ENCODE measurements at places on chromosomes 6 and 20.

DNA sequence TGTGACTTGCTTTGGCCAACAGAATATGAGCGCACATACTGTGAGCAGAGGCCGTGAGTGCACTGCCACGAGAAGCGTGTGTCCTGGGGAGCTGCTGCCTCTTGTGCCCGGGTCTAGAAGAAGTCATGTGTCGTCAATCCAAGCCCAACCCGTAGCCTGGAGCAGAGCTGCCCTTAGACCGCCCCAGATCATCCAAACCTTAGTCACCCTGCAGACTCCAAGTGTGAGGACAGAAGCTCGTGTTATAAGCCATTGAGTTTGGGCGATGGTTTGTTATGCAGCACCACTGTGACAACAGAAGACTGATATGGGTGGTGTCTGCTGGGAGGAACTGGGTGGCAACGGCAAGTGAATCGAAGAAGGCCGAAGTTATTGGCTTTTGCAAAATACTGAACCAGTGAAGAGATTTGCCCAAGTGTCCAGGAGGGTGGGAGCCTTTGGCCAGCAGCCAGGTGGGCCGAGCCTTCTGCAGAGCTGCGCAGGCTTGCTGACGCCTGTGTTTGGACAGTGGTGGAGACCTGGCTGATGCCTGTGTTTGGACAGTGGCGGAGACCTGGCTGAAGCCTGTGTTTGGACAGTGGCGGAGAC, 101.3 kb upstream of the SULF2 start:
- DNase-seq = no peak

DNA sequence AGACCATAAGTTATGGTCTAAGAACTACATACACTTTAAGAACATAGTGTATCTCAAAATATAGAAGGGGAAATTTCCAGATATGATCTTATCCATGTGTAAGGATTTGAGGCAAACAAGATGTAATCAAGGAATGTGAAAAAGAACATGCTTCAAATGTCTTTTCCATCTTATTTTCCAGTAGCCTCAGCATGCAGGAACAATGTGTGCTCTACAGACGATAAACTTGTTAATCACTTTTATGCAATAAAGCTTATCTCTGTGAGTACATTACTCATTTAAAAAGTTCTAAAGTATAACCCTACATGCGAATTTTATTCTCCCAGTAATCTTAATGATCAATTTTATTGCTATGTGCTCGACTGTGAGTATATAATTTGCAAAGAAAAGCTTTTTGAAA, 185.2 kb downstream of the ALDH8A1 start:
- DNase-seq = no peak

GRCh38 chr6:155483858-155484257, 28.2 kb upstream of the NOX3 start:
- no peak for DNase-seq

DNA sequence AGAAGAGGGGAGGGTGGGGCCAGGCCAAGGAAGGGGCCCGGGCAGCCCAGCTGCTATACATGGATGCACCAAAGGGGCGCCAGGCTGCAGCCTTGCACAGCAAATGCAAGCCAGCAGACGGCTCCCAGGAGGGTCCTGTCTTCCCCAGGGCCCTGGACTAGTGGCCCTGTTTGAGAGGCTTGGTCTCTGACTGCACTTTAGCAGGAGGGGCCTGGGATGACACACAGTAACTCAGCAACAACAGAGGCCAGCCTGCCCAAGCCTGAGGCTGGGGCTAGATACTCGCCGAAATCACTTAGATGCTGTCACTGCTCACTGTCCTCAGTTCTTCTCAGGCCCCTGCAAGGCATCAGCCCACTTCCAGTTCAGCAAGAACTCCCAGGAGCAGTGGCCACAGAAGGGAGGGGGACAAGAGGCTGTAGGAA, 73.5 kb downstream of the TRAM2 start:
- peak; percentile 44 for DNase-seq

GRCh38 chr6:113315879-113316278, 541.3 kb upstream of the MARCKS start:
- no peak for DNase-seq

DNA sequence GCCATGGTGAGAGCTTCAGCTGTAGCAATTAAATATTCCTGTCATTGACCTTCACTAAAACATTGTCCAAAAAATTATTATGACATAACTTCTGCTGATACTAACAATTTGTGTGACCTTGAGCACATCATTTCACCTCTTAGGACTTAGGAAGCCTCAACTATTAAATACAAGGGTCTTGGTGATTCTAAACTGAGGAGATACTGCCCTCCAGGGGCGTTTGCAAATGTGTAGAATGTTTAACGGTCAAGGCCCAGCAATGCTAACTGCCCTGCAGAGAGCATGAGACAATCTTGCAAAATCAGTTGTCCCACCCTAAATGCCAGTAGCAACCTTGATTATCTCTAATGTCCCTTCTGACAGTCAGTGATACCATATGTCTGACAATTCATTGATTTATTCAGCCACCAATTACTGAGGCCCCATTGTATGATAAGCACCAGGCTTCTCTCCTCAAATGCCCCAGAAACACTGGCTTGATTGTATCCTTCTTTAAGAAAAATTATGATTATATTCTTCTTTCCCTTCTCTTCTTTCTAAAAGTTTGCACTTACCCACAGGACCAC, 284.1 kb upstream of the PLN start:
- peak; percentile 56 for DNase-seq

- DNase-seq = peak; percentile 96
Observed at GRCh38 chr6:73653571-73654424, at the start of gene SLC17A5. SLC17A5 (minus strand) TSS chr6:73653992; CDS start chr6:73653886, 106 bp downstream.

- DNase-seq = peak; percentile 89
Observed at GRCh38 chr6:147506704-147507114, 1.8 kb upstream of the SAMD5 start.

- no peak for DNase-seq
Observed at GRCh38 chr20:19682249-19682648, 75.8 kb upstream of the RIN2 start.

- peak; percentile 46 for DNase-seq
Observed at GRCh38 chr20:63652192-63652980, 838 bp downstream of the STMN3 start.

GRCh38 chr20:22807646-22808244, 223.4 kb upstream of the FOXA2 start:
- DNase-seq = peak; percentile 76

DNA sequence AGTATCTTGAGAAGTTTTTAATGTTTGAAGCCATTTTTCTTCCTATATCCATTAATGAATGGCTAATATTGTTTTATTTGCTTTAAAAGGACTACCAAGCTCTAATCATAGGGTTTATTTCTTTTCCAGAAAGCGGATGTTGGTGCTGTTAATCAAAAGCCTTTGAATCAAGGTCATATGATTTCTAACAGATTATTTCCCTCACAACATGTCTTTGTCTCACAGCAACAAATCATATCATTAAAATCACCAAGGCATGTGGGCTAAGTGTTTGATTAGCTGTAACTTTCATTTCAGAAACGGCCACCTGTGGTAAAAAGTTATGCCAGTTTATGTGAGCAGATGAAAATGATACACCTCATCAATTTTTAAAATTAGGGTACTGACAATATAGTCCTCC, 21.7 kb downstream of the TRAF3IP2 start:
- DNase-seq = no peak

DNA sequence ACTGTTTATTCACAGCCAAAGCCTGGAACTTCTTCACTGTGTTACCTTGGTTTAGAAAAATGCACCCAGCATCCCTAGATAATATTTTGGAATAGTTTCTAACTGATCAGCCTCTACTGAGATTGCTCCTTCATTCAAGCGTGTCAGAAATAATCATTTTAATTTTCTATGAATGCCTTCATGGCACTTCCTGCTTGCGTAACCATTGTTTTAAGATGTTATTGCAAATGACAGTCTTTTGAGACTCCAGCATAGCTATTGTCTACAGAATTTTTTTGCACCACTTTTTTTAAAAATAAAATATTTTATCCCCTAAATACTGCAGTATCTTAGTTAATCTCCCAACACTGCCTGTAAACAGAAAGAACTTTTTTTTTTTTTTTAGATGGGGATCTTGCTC, 213.1 kb downstream of the PHACTR1 start:
- no peak for DNase-seq

- peak; percentile 96 for DNase-seq
Observed at GRCh38 chr6:26022132-26022472, 59.5 kb downstream of the TRIM38 start.

GRCh38 chr6:121349596-121349995, 15.3 kb upstream of the TBC1D32 start:
- DNase-seq = no peak

GRCh38 chr20:8250539-8251200, 118.6 kb downstream of the PLCB1 start:
- DNase-seq = no peak

- DNase-seq = no peak
Observed at GRCh38 chr6:32332433-32332832, 39.3 kb downstream of the TSBP1 start.

- DNase-seq = no peak
Observed at GRCh38 chr6:167849846-167850459, 23.2 kb downstream of the AFDN start.

- DNase-seq = no peak
Observed at GRCh38 chr20:3080939-3081388, 3.6 kb downstream of the AVP start.

DNA sequence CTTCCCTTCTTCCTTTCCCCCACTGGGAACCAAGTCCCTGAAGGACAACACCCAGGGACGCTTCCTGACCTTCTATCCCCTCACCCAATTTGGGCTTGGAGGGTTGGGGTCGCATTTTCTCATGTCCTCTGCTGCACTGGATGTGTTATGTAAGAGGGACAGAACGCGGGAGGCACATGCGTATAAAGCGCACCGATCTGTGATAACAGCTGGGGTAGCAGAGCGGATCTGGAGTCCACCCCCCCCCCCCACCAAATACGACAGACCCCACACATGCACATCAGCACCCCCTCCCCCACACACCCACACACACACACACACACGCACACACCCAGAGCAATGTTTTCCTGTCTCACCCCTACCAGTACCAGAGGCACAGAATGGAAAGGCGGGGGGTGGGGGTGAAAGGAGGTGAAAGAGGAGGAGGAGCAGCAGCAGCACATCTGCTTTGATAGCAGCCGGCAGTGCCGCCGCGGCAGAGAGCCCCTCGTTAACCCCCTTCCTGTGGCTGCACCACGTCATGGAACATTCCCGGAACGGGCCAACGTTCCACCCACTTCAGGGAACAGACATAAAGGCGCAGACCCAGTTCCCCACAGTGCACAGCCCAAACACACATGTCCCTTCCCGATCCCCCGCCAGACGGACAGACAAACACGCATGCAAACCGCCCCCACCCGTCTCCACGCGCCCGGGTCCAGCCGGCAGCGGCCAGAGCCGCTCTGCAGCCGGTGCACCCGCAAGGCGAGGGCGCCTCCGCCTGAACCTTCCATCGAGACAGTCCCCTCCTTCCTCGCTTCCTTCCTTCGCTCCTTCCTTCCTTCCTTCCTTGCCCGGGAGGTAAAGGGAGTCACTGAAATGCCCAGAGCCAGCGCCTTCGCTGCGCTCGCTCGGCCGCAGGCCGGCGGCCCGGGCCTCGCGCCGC, 590 bp downstream of the HIVEP2 start:
- DNase-seq = peak; percentile 94

- DNase-seq = peak; percentile 92
Observed at GRCh38 chr20:49594143-49594930, 26.4 kb upstream of the PTGIS start.

GRCh38 chr20:38018385-38018784, 14.9 kb downstream of the TTI1 start:
- no peak for DNase-seq

DNA sequence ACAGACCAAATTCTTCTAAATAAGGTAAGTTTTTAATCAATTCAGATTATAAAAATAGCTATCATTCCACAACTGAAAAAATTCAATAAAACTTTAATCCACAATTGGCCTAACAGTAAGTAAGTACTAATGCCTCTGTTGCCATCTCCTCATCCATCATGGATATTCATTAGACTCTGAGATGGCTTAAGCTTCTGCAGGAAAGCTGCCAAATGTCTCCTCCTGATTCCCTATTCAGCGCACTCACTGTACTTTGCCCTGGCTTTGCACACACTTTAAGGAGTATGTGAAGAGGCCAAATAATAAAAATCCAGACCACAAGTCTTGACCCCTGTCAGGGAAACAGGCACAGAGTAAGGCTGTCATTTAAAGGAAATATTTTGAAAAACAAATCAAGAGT, 23.6 kb downstream of the PGM3 start:
- no peak for DNase-seq

DNA sequence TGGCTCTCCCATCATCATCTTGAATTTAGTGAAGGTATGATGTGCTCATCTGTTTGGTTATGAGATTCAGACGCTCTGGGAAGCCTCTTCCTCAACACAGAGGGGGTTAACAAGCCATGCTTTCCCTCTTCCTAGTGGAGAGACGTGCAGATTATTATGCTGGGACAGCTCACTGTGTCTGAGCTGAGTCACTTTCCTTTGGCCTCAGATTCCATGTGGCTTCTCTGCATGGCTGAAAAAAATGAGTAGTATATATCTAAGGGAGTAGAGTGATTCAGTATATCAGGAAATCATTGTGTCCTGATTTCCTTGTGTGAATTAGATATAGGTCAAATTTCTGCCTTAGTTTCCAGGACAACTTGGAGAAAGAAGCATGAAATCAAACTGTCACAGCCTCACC, 52.6 kb downstream of the FIG4 start:
- DNase-seq = no peak

GRCh38 chr6:12017263-12017662, 5.2 kb downstream of the HIVEP1 start:
- DNase-seq = no peak

- DNase-seq = no peak
Observed at GRCh38 chr20:34124469-34125249, 12.6 kb upstream of the EIF2S2 start.

GRCh38 chr6:19849196-19849595, 12.0 kb downstream of the ID4 start:
- DNase-seq = no peak

- DNase-seq = no peak
Observed at GRCh38 chr6:9254251-9254650, 818.9 kb upstream of the SLC35B3 start.

GRCh38 chr20:59020938-59021551, 1.8 kb downstream of the TUBB1 start:
- no peak for DNase-seq

DNA sequence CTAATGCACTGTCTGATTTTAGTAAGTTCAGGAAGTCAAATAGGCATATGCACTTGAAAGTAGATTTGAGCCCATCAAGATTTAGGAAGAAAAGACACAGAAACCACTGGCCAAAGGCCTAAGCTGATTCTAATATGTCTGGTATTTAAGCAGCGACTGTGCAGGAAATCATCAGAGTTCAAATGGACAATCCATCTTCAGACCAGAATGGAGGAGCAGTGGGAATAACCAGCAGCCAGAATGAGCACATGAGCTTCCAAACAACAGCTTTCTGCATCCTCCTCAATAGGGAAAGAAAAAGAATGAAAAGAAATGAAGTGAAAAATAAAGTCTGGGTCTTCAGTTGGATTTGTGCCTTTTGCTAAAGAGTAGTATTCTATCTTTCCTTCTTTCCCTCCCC, 50.6 kb downstream of the SOD2 start:
- peak; percentile 48 for DNase-seq

GRCh38 chr6:27720607-27721580, 191.3 kb downstream of the OR2B2 start:
- DNase-seq = peak; percentile 3
